A549 treated with AZD2906 at 1 μM for 4 hours (cell line): ENCODE measurements at places on chromosomes 7 and 10. TPM values are rescaled to one million over a fixed set of nuclear protein-coding genes. Genes with fewer than 3 reads are reported as not detected.

RADIL gene
- total RNA-seq = 1.2 to 2.5 TPM (median 1.9 TPM) in 5 replicates

MCMBP gene
- total RNA-seq = 78.4 to 91.2 TPM (median 85.0 TPM) in 5 replicates

CUZD1 gene
- 1.2 to 1.5 TPM (median 1.3 TPM) in 5 replicates for total RNA-seq

FBXL13 gene
- total RNA-seq = 0.18 to 0.53 TPM (median 0.40 TPM) in 5 replicates

NOS3 gene
- 0.30 to 0.69 TPM (median 0.58 TPM) in 5 replicates for total RNA-seq

MUC3A gene
- total RNA-seq = 15.2 to 23.8 TPM (median 22.2 TPM) in 5 replicates

WDFY4 gene
- total RNA-seq = 0.03 to 0.11 TPM (median 0.06 TPM) in 4 of 5 replicates, not detected in the other

AOAH gene
- total RNA-seq = 0.09 TPM in 1 of 5 replicates, not detected in the others

TMEM213 gene
- total RNA-seq = not detected in 5 replicates

HABP2 gene
- total RNA-seq = 0.08 to 0.19 TPM (median 0.10 TPM) in 5 replicates

STEAP4 gene
- total RNA-seq = 0.01 to 0.02 TPM (median 0.02 TPM) in 4 of 5 replicates, not detected in the other

SPDYE2B gene
- total RNA-seq = not detected in 5 replicates

STK32C gene
- 35.3 to 50.2 TPM (median 47.3 TPM) in 5 replicates for total RNA-seq

PLXDC2 gene
- 0.01 to 0.06 TPM (median 0.03 TPM) in 5 replicates for total RNA-seq

ELN gene
- 0.12 to 0.16 TPM (median 0.14 TPM) in 4 of 5 replicates, not detected in the other for total RNA-seq

GBX1 gene
- total RNA-seq = 0.09 TPM in 1 of 5 replicates, not detected in the others

FOXI2 gene
- not detected in 5 replicates for total RNA-seq

PHKG1 gene
- total RNA-seq = 0.31 to 0.66 TPM (median 0.54 TPM) in 5 replicates

TMEM273 gene
- total RNA-seq = not detected in 5 replicates

SORBS1 gene
- total RNA-seq = 0.45 to 0.68 TPM (median 0.49 TPM) in 5 replicates

BTBD16 gene
- total RNA-seq = 0.41 to 0.82 TPM (median 0.66 TPM) in 5 replicates

SPDYE8 gene
- total RNA-seq = not detected in 5 replicates

DNAH11 gene
- total RNA-seq = 0.10 to 0.33 TPM (median 0.16 TPM) in 5 replicates

PRF1 gene
- 0.03 TPM in 1 of 5 replicates, not detected in the others for total RNA-seq

C10orf95 gene
- 0.10 to 0.19 TPM (median 0.12 TPM) in 4 of 5 replicates, not detected in the other for total RNA-seq

PAX4 gene
- not detected in 5 replicates for total RNA-seq

CRYGN gene
- total RNA-seq = not detected in 5 replicates

CPA2 gene
- total RNA-seq = 0.05 to 0.33 TPM (median 0.11 TPM) in 3 of 5 replicates, not detected in the others

ANKRD30A gene
- total RNA-seq = 0.49 to 0.92 TPM (median 0.66 TPM) in 5 replicates

TMEM176B gene
- total RNA-seq = 0.06 to 0.17 TPM (median 0.14 TPM) in 3 of 5 replicates, not detected in the others

ASAH2 gene
- total RNA-seq = 0.63 to 2.7 TPM (median 1.5 TPM) in 5 replicates

LIPK gene
- not detected in 5 replicates for total RNA-seq

CDH23 gene
- total RNA-seq = 1.8 to 3.0 TPM (median 2.7 TPM) in 5 replicates

EGFR gene
- 88.0 to 119 TPM (median 105 TPM) in 5 replicates for total RNA-seq

ZP3 gene
- 16.1 to 21.6 TPM (median 19.7 TPM) in 5 replicates for total RNA-seq

SLC26A5 gene
- total RNA-seq = not detected in 5 replicates

ERVW-1 gene
- 0.07 TPM in 1 of 5 replicates, not detected in the others for total RNA-seq

CDC14C gene
- total RNA-seq = 0.03 TPM in 1 of 5 replicates, not detected in the others

IGF2BP3 gene
- 24.0 to 37.3 TPM (median 29.7 TPM) in 5 replicates for total RNA-seq

AGBL3 gene
- 0.75 to 1.4 TPM (median 0.96 TPM) in 5 replicates for total RNA-seq

ZNF467 gene
- 0.92 to 1.6 TPM (median 1.2 TPM) in 5 replicates for total RNA-seq

FZD1 gene
- 2.2 to 2.5 TPM (median 2.3 TPM) in 5 replicates for total RNA-seq

TFPI2 gene
- 208 to 310 TPM (median 225 TPM) in 5 replicates for total RNA-seq

MRPS17 gene
- total RNA-seq = 24.1 to 28.1 TPM (median 25.8 TPM) in 5 replicates

LRRC17 gene
- 0.07 to 0.14 TPM (median 0.09 TPM) in 3 of 5 replicates, not detected in the others for total RNA-seq

GALNT17 gene
- not detected in 5 replicates for total RNA-seq

TSPAN12 gene
- total RNA-seq = 0.25 to 0.48 TPM (median 0.34 TPM) in 5 replicates

KAZALD1 gene
- total RNA-seq = 2.0 to 3.4 TPM (median 3.1 TPM) in 5 replicates
